ENCODE measurements at places on chromosomes 4 and X. TPM values are rescaled to one million over a fixed set of nuclear protein-coding genes. Genes with fewer than 3 reads are reported as not detected.

Gene CLDN34
- 0.20 TPM for total RNA-seq

Gene HTR2C
- not detected for total RNA-seq

Gene CSAG3
- total RNA-seq = not detected

- ATAC-seq = no peak
Observed at GRCh38 chrX:95754411-95754810, 930.2 kb upstream of the DIAPH2 start.

DNA sequence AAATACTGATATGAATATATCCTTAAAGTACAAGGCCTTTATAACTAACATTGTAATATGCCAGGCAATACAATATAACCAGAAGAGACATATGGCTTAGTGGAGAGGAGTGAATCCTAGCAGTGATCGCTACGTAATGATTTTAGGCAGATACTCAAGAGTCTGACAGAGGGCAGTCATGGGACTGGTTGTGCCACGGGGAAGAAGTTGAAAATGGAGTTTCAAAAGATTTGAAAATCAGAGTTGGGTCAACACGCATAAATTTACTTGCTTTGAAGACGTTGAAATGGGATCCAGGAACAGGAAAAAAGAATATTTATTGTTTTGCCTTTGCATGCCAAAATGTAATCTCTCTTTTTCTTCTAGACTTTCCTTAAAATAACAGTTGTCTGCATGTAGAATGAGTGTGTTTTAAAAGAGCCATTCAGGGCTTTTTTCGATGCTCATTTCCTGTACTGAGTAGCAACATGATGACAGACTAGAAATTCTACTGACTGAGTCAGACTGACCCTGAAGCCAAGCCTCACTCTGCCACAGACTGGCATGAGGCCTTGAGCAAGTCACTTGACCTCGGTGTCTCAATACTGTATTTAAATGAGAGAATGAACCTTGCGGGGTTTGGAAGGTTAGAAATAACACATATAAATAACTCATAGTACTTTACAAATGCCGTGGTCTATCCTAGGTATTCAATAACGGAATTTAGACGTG lies 8.1 kb upstream of the SMS start:
- peak; percentile 94 for ATAC-seq
